NCI-H510A treated with DMSO at 0.1 percent for 48 hours (cell line): ENCODE measurements at places on chromosomes 6 and 20.
A peak's percentile ranks its signal among the peaks of the same experiment; 100 is the strongest.

DNA sequence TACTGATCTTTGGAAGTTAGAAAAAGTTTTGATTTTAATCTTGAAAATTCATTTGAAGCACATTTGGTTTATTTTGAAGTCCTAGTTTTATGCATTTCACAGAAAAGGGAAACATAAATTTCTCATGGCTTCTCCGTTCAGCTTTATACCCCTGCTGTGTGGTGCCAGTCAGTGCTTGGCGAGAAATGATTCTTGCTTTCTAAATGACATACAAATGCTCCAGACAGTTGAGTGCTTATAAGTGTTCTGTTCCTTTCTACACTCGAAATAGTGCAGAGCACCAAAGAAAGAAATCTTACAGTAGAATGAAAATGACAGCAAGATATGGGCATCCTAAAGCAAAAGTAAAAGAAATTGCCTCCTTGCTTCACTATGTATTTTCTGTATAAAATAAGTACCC lies 9.0 kb upstream of the ZNF292 start:
- no peak for DNase-seq

GRCh38 chr20:51768759-51769517 lies 748 bp upstream of the ATP9A start:
- DNase-seq: no peak

DNA sequence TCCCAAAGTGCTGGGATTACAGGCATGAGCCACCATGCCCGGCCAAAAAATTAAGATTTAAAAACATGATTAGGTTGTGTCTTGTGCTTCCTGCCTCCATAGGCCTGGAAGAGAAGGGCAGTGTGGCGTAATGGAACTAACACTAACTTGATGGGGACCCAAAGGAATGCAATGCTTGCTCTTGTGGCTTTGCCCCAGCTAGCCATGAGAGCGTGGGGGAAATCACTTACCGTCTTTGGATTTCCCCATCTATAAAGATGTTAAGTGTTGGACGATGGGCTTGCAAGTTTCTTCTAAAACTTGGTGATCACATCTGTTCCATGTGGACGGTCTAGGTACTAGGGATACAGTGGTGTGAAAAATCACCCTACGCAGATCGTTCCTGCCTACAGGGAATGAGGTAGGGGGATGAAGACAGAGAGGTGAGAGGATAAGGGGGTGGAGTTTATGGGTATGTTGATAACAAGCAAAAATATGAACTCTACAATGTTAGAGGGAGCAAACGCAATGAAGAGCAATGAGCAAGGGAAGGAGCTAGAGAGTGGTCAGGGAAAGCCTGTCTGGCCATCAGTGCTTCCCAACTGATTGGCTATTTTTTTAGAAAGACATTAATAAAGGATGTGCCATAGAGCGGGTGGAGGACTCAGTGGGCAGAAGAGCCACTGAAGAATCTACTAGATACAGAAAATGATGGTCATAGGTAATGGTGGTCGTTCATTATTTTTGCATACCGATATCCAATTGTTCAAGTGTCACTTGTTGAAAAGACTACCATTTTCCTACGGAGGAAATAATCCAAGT lies 165.2 kb downstream of the BCAS1 start:
- no peak for DNase-seq

DNA sequence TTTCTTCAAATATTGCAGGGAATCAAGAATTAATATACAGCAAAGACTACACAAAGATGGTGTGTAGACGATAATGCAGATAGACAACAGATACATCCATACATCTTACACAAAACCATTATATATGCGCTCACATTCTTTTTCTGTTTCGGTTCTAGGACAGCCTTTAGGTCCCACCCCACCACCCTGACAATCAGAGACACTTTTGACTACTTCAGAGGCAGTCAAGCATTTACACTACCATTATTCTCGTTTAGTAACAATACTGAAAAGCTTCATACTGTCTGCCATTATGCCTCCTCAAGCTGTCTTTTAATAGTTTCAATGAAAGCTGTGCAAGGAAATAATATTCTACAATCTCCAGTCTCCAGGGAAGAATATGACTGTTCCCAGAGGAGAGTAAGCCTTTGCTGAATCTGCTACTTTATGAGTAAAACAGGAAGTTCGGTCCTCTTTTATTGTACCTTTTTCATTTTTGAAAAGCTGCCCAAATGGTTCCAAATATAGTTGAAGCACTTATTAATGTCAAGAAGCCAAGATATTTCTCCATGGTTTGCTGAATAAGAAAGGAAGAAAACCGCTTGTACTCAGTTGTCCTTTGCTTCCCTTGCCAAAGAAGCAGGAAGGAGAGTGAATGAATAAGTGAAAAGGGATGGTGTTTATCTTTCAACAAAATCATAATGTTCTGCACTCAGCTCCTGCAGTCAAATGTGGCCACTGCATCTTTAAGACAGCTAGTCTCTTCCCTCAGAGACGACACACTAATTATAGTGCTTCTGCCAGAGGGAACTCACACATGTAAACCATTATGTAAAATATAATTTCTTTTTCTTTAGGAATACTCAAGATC lies 468.3 kb downstream of the CDC5L start:
- DNase-seq: no peak

- no peak for DNase-seq
Observed at GRCh38 chr6:162468326-162468725, 259.2 kb downstream of the PRKN start.

- DNase-seq: no peak
Observed at GRCh38 chr6:53912661-53913060, 117.9 kb downstream of the LRRC1 start.

- peak; percentile 11 for DNase-seq
Observed at GRCh38 chr6:22071270-22072041, 225.4 kb downstream of the PRL start.

DNA sequence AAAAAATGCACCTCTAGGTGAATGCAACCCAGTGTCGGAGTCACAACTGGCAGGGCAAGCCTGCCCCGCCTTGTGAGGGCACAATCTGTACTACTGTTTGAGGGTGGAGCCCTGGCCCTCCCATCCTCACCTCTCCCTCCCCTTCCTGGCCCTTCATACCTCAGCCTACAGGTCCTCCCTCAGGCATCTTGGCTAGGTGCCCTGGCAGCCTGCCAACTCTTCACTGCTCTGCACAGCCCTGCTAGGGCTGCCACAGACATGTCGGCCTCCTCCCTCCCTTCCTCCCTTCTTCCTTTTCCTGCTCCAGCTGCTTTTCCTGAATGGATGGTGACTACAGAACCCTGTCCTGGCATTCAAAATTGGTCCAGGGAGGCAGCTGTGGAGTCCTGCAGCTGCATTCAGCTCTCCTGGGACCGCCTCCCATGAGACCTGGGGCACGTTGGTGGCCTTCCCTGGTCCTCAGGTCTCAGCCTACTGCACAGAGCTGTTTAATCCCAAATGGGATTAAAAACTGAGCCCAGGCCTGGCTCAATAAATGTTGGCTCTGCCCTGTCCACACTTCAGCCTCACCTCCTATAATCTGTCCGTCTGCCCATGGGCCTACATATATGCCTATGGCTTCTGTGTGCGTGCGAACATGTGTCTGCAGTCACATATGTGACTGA lies 52.7 kb downstream of the CDH22 start:
- DNase-seq: peak; percentile 96

GRCh38 chr20:19019734-19020364 lies 192.6 kb upstream of the SLC24A3 start:
- DNase-seq: no peak
